ENCODE measurements at places on chromosomes 16 and 17. TPM values are rescaled to one million over a fixed set of nuclear protein-coding genes. Genes with fewer than 3 reads are reported as not detected.

Gene RAB26
- total RNA-seq, result 0.43 TPM

Gene NPIPA5
- total RNA-seq, result 5.2 TPM

Gene TP53TG3
- total RNA-seq, result 0.67 TPM

Gene ODAD4
- 0.75 TPM for total RNA-seq

Gene FBXO39
- total RNA-seq, result 0.13 TPM

Gene PTGES3L
- 50.6 TPM for total RNA-seq

Gene TAC4
- total RNA-seq, result not detected

Gene ASIC2
- not detected for total RNA-seq

Gene KCNJ12
- total RNA-seq, result 12.2 TPM

Gene KIF18B
- 1.8 TPM for total RNA-seq

Gene CBFA2T3
- total RNA-seq, result 8.6 TPM

Gene GSG1L
- not detected for total RNA-seq

Gene PROCA1
- 1.3 TPM for total RNA-seq

Gene FOXL1
- 0.75 TPM for total RNA-seq

Gene ABCA10
- total RNA-seq, result 6.9 TPM

Gene RANBP10
- total RNA-seq, result 10.9 TPM

Gene KRT25
- not detected for total RNA-seq

Gene SLC35G6
- not detected for total RNA-seq

Gene NOTUM
- 0.56 TPM for total RNA-seq

Gene GPRC5B
- total RNA-seq, result 83.7 TPM

Gene ADCY7
- total RNA-seq, result 9.3 TPM

Gene CHAD
- total RNA-seq, result 0.27 TPM

Gene UTP4
- 24.1 TPM for total RNA-seq

Gene NUPR1
- total RNA-seq, result 47.3 TPM

Gene SPN
- total RNA-seq, result 0.91 TPM

Gene ENPP7
- not detected for total RNA-seq

Gene MIEF2
- 32.7 TPM for total RNA-seq

Gene NPIPB13
- total RNA-seq, result 5.9 TPM

Gene ZG16B
- total RNA-seq, result not detected

Gene CNGB1
- total RNA-seq, result not detected

Gene TM4SF5
- not detected for total RNA-seq

Gene KRT28
- not detected for total RNA-seq

Gene CDR2
- 5.2 TPM for total RNA-seq

Gene CMTM2
- total RNA-seq, result 0.46 TPM

Gene NPIPA3
- total RNA-seq, result 0.65 TPM

Gene GAS2L2
- 0.11 TPM for total RNA-seq

Gene UMOD
- not detected for total RNA-seq

Gene TMEM114
- not detected for total RNA-seq

Gene MAP2K6
- total RNA-seq, result 2.8 TPM

Gene FZD2
- total RNA-seq, result 2.6 TPM

Gene JPH3
- total RNA-seq, result 0.08 TPM

Gene GAS7
- total RNA-seq, result 72.1 TPM

Gene AATF
- 26.9 TPM for total RNA-seq

Gene VPS35L
- total RNA-seq, result 19.4 TPM

Gene PLA2G10
- total RNA-seq, result not detected

Gene GAST
- not detected for total RNA-seq

Gene MINK1
- 47.6 TPM for total RNA-seq

Gene TSPAN10
- total RNA-seq, result 0.24 TPM

Gene CAVIN1
- total RNA-seq, result 200 TPM

Gene CLEC19A
- total RNA-seq, result not detected

Gene SRL
- total RNA-seq, result 350 TPM

Gene NXPH3
- total RNA-seq, result 3.7 TPM

Gene CEP295NL
- total RNA-seq, result 0.70 TPM

Gene SLC5A10
- not detected for total RNA-seq

Gene MSI2
- 110 TPM for total RNA-seq

All from Right ventricle myocardium superior (tissue), 1 donor.